ENCODE measurements at places on chromosomes 4 and X. TPM values are rescaled to one million over a fixed set of nuclear protein-coding genes. Genes with fewer than 3 reads are reported as not detected.

GRCh38 chr4:165605811-165606210, 227.0 kb downstream of the CPE start:
- H3K27me3 ChIP-seq = no peaks in the 10 kb centered on the region
- no peaks in the 10 kb centered on the region for H3K36me3 ChIP-seq
- no peak overlapping the region for H3K4me3 ChIP-seq
- H3K27ac ChIP-seq = no peak overlapping the region
- no peaks in the 10 kb centered on the region for H3K4me1 ChIP-seq

DNA sequence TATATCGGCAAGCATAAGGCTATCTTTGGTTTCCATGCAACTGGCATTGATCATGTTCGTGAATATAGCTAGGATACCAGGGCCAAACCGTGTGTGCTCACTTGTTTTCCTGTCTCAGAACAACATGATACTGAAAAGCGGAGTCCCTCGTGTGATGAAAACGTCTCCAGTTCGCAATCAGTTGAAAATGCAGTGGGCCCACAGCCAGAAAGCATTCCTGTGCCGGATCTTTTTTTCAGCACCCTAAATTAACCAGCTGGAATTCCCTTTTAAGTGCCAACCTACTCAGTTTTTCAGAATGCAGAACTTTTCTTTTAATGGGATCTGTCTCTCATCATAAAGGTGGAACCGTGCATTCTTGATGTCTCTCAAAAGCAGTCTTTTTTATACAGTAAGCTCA, 130.8 kb upstream of the FRG1 start:
- no peaks in the 10 kb centered on the region for H3K27me3 ChIP-seq
- H3K4me1 ChIP-seq = no peaks in the 10 kb centered on the region
- H3K27ac ChIP-seq = no peak overlapping the region
- no peaks in the 10 kb centered on the region for H3K36me3 ChIP-seq
- H3K4me3 ChIP-seq = no peak overlapping the region

DNA sequence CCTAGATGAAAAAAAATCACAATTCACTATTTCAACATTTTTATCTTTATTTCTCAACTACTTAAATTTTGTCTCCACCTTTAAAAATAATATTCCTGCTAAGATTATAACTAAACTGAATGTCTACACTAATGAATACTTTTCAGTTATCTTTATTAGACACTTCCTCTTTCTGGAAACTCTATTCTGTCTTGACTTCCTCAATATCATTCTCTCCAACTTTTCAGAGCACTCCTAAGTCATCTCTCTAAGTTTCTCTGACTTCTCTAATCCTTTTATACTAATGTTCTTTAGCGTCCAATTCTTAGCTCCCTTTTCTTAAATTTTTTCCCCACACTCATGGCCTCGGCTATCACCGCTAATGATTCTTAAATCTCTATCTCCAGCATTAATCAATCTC, 374.2 kb downstream of the FBXO8 start:
- H3K4me3 ChIP-seq = no peak overlapping the region
- no peaks in the 10 kb centered on the region for H3K27me3 ChIP-seq
- H3K4me1 ChIP-seq = no peaks in the 10 kb centered on the region
- H3K36me3 ChIP-seq = no peaks in the 10 kb centered on the region
- no peak overlapping the region for H3K27ac ChIP-seq

Gene ZNF185
- total RNA-seq = 26.6 TPM

DNA sequence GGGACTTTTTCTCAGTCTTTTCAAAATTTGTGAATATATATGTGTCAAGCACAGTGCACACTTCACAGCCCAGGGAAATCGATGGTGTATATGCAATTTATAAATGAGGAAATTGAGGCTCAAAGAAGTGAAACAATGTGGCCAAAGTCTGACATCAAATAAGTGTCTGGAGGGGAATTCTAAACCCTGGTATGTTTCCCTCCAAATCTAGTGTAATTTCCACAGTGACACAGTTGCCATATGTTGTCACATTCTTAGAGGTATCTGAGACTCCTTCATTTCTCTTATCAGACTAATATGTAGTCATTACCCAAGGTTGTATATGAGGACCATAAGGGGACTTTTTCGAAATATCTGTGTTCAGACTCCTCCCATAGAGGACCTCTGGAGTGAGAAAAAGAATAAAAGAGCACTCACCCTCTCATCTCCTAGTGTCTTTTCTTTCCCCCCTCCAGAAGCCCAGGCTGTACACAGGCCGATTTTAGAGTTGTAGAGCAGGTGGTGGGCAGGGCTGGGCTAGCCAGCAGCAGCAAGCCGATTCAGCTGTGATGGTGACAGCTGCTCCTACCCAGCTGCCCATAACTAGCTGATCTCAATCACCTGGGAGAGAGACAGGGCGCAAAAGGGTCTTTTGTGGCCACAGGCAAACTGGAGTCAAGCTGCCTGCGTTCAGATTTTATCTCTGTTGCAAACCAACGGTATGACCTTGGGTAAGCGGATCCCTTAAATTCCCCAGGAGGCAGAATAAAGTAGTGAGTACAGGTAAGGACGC, 55.1 kb downstream of the CLCN5 start:
- no peak overlapping the region for H3K4me3 ChIP-seq
- H3K4me1 ChIP-seq = no peaks in the 10 kb centered on the region
- H3K27ac ChIP-seq = no peak overlapping the region
- no peaks in the 10 kb centered on the region for H3K36me3 ChIP-seq
- DNase-seq = no peak
- H3K27me3 ChIP-seq = no peaks in the 10 kb centered on the region

Gene CXCL9
- 2.3 TPM for total RNA-seq

DNA sequence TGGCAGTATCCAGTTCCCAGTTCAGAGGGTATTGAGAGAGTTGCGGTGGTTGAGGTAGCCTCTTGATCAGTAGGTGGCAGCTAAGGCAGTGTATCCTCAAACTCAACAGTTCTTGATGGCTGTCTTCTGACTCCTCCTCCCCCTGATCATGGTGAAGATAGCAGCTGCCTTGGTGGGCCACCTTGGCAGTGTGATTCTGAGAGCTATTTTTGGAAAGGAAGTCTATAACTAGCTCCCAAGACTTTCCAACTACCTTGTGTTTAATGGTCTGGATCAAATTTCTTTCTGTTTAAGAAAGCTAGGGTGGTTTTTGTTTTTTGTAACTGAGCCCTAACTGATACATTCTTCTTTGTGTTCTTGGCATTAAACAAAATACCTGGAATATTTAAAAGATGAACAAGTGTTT, 10.5 kb upstream of the TBC1D19 start:
- no peaks in the 10 kb centered on the region for H3K36me3 ChIP-seq
- no peaks in the 10 kb centered on the region for H3K4me1 ChIP-seq
- no peak overlapping the region for H3K4me3 ChIP-seq
- no peak for DNase-seq
- no peaks in the 10 kb centered on the region for H3K27me3 ChIP-seq

DNA sequence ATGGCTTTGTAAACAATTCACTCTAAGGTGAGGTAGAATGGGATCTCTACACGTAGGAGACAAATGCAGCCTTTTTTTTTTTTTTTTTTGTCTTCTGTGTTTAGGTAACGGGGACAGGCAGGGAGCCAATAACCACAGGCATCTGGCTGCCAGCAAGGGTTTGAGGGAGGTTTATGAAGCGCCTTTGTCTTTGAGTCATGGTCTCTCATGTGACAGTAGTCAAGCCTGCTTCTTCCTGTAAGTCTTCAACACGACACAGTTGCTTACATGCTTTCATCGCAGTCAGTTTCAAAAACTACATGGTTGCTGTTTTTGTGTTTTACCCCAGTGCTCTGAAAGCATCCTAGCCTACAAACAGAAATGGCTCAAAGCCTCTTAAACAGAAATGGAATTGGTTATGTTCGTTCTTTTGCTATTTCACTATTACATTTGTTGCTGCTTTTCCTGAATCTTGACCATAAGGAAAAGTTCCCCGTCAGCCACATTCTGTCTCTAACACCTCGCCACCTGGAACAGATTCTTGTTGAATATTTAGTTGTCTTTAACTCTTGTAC, 127.8 kb upstream of the METTL14 start:
- H3K27me3 ChIP-seq = no peaks in the 10 kb centered on the region
- no peak overlapping the region for H3K27ac ChIP-seq
- H3K4me1 ChIP-seq = no peaks in the 10 kb centered on the region
- no peak for DNase-seq

GRCh38 chrX:13153796-13154195, 109.4 kb upstream of the FAM9C start:
- H3K4me3 ChIP-seq = no peak overlapping the region
- no peaks in the 10 kb centered on the region for H3K4me1 ChIP-seq
- no peaks in the 10 kb centered on the region for H3K36me3 ChIP-seq
- no peak for DNase-seq
- no peaks in the 10 kb centered on the region for H3K27me3 ChIP-seq

DNA sequence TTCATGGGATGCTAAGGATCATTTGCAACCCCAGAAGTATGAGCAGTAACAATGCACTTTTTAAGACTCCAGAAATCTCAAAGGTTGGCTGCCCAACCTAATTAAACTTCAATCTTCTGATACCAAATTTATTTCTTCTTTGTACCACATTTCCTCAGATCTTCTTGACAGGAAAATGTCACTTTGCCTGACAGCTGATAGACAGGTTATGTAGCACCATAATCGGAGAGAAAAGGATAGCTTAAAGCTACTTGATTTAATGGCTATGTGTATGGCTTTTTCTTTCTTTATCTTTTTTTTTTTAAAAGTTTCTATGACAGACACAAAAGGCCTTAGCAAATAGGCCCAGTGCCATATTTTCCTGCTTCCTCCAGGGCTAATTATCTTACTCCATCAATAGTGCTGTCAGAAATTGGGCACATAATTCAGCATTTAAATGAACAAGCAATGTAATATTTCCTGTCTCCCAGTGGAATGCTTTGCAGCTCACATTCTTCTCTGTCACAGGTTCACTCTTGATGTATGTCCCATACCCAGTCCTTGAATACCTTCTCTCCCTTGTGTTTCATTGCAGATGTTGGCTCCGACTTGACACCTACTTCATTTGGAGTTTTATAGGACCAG, 795.7 kb downstream of the ADGRL3 start:
- no peak for DNase-seq
- H3K4me3 ChIP-seq = no peak overlapping the region
- H3K4me1 ChIP-seq = no peaks in the 10 kb centered on the region
- no peaks in the 10 kb centered on the region for H3K36me3 ChIP-seq
- H3K27ac ChIP-seq = no peak overlapping the region
- H3K27me3 ChIP-seq = no peaks in the 10 kb centered on the region

DNA sequence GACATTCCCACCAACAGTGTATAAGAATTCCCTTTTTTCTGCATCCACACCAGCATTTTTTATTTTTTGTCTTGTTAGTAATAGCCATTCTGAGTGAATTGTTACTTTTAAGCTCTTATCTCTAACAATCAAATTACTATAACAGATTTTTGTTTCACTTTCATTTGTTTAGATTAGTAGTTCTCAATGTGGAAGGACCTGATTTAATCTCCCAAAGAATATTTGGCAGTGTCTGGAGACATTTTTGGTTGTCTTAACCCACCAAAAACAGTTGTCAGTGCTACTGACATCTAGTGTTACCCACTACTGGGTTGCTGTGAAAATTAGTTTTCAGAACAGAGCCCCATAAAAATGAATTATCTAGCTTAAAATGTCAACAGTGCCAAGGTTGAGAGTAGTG, 37.9 kb downstream of the RUFY3 start:
- H3K27me3 ChIP-seq = no peaks in the 10 kb centered on the region
- H3K4me3 ChIP-seq = no peak overlapping the region
- H3K27ac ChIP-seq = no peak overlapping the region
- H3K4me1 ChIP-seq = peaks cover 24% of the 10 kb centered on the region
- no peak for DNase-seq

Gene FOXP3
- total RNA-seq = not detected

Gene SMARCAD1
- total RNA-seq = 35.1 TPM

Gene CXCL8
- 2.6 TPM for total RNA-seq
